ENCODE measurements at places on chromosomes 16 and 17.

- DNase-seq, result no peak
These were observed 14.5 kb downstream of the BAIAP2 start for GRCh38 chr17:81049372-81049911.

DNA sequence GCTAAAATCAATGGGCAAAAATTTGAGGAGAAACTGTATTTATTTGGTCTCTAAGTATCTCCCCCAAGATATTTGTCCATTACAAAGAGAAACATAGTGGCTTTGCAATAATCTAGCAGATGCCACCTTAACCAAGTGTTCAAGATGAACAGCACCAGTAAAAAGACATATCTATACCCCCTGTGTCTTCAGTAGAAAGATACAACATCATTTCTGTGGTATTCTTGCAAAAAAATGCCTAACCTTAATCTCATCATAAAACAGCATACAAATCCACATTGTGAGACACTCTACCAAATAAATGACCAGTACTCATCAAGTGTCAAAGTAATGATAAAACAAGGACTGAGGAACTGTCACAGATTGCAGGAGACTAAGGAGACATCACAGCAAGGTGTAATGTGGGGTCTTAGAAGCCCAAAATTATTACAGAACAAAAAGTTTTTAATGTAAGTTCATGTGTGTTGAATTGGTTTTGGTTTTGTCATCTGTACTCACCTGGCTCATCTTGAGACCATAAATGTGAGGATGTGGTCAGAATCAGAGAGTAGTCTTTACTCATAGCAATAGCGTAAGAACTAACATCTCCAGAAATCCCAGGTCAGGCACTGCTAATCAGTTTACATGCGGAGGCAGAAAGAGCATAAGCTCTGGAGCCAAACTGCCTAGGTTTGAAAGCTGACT is 77.2 kb downstream of the AATF start:
- DNase-seq, result no peak

DNA sequence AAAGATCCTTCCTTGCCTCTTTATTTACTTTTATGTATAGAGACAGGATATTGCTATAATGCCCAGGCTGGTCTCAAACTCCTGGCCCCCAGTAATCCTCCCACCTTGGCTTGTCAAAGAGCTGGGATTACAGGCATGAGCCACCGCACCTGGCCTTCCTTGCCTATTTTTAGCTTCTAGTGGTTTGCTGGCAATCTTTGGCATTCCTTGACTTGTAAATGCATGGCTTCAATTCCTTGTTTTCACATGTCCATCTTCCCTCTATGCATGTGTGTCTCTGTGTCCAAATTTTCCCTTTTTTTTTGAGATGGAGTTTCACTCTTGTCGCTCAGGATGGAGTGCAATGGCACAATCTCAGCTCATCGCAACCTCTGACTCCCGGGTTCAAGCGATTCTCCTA is 22.5 kb downstream of the HEXIM2 start:
- no peak for DNase-seq

- DNase-seq, result no peak
These were observed 476.4 kb downstream of the MAF start for GRCh38 chr16:79124016-79124756.

GRCh38 chr17:39194985-39195524 is 2.4 kb downstream of the CACNB1 start:
- no peak for DNase-seq

GRCh38 chr16:85706449-85707034 is 17.8 kb upstream of the GINS2 start:
- DNase-seq, result no peak

DNA sequence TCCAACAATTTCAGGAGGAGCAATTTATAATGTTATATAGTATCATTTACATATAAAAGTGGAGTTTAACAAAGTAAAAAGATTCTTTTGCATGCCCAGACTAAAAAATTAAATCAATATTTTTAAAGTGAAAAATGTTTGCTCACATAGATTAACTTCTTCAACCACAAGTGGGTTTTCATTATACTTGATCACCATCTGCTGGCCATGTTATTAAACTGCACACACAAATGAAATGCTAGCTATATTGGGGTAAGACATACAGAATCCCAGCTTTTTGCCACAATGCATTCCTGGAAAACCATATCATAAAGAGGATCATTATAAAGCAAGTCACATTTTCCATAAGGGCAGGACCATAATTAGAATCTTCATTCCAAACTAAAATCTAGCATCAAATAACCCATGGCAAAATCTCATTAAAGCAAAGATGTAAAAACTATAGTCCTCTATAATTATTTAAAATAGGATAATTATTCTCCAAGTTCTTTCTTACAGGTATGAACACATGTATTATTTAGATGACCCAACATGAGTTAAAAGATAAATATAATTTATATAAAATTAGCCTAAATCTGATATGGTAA is 26.3 kb downstream of the CEP112 start:
- DNase-seq, result peak; percentile 39

GRCh38 chr16:69223882-69224281 is 36.9 kb downstream of the SNTB2 start:
- no peak for DNase-seq

DNA sequence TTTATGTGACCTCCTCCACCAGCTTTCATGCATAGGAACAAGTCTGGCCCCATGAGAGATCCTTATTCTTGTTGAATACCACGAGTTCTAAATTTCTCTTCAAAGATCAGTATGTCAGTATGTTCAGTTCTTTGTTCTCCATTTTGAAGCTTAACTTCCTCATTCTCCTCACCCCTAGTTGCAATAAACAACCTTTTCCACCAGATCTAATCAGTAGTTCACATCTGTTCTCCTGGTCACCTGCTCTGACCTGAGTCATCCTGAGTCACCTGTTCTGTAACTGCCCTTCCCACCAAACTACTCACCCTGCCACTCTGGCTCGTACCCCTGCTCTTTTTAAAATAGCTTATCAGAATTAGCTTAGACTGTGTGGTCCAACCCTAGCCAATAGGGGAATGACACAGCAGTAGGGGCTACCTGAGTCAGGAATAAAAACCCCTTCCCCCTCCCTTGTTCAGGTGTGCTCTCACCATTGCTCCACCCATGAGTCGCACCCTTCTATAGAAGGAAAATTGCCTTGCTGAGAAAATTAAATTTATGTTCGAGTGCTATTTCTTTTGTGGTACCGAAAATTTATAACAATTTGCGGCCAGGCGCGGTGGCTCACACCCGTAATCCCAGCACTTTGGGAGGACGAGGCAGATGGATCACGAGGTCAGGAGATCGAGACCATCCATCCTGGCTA is 94.6 kb downstream of the EMP2 start:
- DNase-seq, result no peak

DNA sequence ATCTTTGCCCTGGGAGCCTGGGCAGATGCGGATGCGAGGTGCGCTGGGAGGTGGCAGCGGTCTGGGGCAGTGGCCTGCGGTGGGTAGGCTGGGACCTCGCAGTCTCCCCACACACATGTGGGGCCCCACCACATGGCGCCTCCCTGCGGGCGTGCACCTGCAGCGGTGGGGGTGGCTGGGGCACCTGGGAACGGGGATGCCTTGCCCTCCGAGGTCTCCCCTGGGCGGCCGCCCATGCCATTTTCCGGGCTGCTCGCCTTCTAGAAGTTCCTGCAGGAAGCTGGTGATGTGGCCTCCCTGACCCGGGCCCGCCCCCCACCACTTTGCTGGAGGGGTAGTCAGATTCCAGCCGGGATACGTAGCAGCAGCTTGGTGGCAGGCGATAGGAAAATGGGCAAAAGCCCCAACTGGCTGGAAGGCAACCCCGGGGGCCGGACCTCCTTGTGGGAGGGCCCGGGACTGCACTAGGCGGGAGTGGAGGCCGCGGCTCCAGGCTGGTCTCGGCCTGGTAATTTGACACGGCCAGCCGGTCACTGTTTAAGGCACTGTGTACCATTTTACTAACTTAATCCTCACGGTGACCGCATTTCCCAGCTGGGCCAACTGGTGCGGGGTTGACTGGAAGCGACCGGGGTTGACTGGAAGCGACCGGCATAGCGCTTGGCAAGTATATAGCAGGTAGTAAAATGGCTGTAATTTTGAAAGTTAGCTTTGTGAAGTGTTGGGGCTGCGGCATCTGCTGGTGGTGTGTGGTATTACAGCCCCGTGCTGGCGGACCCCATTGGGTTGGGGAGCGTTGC is 38.5 kb downstream of the IGF2BP1 start:
- DNase-seq, result no peak

GRCh38 chr17:63275971-63276745 is 169.9 kb downstream of the CYB561 start:
- DNase-seq, result no peak

GRCh38 chr17:2386400-2387085 is 14.3 kb downstream of the MNT start:
- DNase-seq, result no peak

GRCh38 chr17:51006601-51007000 is 114.1 kb downstream of the SPAG9 start:
- DNase-seq, result no peak

- DNase-seq, result no peak
These were observed 381.5 kb upstream of the PSMD7 start for GRCh38 chr16:73915140-73915539.

- no peak for DNase-seq
These were observed 13.6 kb downstream of the HLF start for GRCh38 chr17:55278173-55278961.

DNA sequence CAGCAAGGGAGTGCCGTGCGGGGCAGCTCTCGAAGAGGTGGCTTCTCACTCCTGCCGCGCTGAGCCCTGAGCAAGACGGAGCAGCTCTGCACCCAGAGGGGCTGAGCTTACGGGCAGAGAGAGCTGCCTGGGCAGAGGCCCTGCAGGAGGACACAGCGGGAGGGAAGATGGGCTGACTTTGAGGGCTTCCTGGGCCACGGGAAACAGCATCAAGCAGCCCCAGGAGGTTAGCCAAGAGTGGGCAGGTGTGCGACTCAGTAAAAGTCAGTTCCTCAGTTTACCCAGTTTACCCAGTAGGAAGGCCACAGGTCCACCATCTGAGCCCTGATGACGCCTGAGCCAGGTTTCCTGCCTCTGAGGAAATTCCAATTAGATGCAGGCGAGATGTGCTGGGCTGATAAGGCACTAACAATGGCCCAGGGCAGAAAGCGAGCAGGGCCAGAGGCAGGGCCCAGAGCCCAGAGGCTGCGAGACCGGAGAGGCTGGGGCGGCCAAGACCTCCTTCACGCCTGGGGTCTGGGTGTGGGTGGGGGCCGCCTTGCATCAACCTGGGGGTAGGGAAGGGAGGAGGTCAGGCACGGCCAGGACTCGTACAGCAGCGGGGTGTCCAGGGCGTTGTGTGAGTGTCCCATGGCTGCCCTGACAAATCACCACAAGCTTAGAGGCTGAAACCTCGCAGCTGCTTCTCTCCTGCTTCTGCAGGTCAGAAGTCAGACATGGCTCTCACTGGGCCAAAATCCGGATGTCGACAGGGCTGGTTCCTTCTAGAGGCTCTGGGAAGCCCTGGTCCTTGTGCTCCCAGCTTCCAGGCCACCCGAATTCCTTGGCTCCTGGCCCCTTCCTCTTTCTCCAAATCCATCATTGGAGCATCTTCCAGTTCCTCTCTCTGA is 32.0 kb upstream of the CIBAR2 start:
- DNase-seq, result no peak

GRCh38 chr16:3492356-3492755 is 2.9 kb downstream of the C16orf90 start:
- no peak for DNase-seq

DNA sequence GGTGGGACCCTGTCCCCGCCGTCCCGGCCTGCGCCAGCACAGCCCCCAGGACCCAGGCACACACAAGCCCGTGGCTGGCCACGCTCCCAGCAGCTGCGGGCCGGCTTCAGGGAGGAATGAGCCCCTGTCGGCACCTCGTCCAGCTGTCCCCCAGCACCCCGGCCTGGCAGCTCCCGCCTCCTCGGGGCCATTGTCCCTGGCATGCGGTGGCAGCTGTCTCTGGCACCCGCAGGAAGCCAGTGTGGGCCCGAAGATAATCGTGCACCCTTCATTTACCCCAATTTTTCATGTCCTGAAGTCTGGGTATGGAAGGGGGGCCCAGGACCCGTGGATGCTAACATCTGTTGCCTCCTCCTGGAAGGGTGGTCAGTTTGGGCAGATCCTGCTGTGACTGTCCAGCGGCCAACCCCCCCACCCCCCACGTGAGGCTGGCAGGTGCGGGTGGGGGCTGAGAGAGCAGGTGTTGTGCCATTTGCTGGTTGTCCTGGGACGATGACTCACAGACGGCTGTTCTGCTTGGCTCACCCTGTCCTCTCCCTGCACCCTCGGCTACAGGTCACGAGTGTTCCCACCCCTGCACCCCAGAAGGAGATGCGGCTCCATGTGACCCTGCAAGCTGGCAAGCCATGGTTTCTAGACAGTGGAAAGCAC is 4.0 kb upstream of the LMF1 start:
- no peak for DNase-seq

DNA sequence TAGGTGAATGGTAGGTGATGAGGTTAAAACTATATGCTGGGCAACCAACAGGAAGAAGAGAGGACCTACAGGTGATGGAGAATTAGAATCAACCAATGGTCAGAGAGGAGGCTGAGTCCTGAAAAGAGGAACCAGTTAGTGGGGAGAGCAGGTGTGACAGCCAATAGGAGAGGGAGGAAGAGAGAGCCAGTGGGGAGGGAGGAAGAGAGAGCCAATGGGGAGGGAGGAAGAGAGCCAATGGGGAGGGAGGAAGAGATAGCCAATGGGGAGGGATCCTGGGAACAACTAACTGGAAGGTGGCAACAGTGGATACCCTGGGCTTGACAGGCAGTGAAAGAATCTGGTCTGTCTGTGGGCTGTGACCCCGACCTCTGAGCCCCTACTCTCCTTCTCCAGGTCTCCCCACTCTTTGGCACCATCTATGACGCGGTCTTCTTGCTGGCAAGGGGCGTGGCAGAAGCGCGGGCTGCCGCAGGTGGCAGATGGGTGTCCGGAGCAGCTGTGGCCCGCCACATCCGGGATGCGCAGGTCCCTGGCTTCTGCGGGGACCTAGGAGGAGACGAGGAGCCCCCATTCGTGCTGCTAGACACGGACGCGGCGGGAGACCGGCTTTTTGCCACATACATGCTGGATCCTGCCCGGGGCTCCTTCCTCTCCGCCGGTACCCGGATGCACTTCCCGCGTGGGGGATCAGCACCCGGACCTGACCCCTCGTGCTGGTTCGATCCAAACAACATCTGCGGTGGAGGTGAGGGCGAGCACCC is 3.7 kb downstream of the GUCY2D start:
- DNase-seq, result peak; percentile 19

DNA sequence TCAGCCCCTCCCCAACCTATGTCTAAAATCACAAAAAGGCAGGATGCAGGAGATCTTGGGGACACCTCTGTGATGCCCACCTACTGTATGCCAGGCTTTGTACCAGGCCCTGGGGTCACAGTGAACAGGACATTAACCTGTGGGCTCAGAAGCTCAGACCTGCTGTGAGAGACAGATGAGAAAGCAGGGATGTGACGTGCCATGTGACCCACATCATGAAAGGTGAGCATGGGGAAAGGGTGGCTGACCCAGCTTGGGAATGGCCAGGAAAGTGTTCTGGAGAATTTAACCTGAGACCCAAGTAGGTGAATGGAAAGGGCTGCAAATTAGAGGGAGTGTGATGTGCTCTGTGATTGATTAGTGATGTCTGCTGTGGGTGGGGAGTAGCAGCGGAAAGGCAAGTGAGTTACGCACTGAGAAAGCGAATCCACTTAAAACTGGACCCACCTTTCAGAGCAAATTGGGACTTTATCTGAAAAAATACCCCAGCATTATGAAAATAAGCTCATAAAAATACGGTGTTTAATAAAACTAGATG is 132.2 kb downstream of the IRF8 start:
- no peak for DNase-seq

- no peak for DNase-seq
These were observed 408.7 kb downstream of the SLC39A11 start for GRCh38 chr17:72683506-72684404.

GRCh38 chr17:77398274-77398673 is 257.5 kb downstream of the SEC14L1 start:
- no peak for DNase-seq

Measured in NCI-H748 treated with DMSO at 0.1 percent for 48 hours (cell line).